ENCODE measurements at places on chromosomes 1 and 21. TPM values are rescaled to one million over a fixed set of nuclear protein-coding genes. Genes with fewer than 3 reads are reported as not detected.

Gene KLHDC7A
- total RNA-seq, result not detected

Gene FCAMR
- not detected for total RNA-seq

Gene CFAP141
- total RNA-seq, result not detected

Gene NEXN
- total RNA-seq, result 6.8 TPM

Gene TAS1R3
- total RNA-seq, result 0.19 TPM

Gene SCP2
- 122 TPM for total RNA-seq

Gene SOX13
- 20.0 TPM for total RNA-seq
